ENCODE measurements at places on chromosomes 12 and 14. TPM values are rescaled to one million over a fixed set of nuclear protein-coding genes. Genes with fewer than 3 reads are reported as not detected.

The AQP6 gene
- not detected for total RNA-seq

The DIO2 gene
- total RNA-seq, result 0.26 TPM

- DNase-seq, result no peak
- H3K27me3 ChIP-seq, result no peaks in the 10 kb centered on the region
- H3K27ac ChIP-seq, result no peak overlapping the region
Observed at GRCh38 chr14:63605041-63605532, 36.6 kb downstream of the WDR89 start.

DNA sequence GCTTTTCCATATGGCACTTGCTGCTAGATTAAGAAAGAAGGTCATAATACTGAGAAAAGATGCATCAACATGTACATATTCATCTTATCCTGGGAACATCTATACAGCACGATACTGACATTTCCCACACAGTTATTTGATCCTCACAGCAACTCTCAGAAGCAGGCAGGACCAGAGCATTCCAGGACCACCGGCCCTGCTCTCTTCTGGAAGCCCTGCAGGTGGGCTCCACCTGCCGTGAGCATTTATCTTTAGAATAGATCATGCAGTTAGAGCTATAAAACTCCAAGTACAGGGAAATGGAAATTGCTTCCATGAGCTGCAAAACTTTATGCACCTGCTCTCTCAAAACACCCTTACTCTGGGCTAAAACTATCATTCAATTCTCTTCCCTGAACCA lies 5.5 kb upstream of the BDKRB1 start:
- no peak overlapping the region for H3K4me3 ChIP-seq
- no peak for DNase-seq
- no peak overlapping the region for H3K27ac ChIP-seq
- no peaks in the 10 kb centered on the region for H3K27me3 ChIP-seq

- H3K4me3 ChIP-seq, result no peak overlapping the region
- H3K27me3 ChIP-seq, result no peaks in the 10 kb centered on the region
- no peaks in the 10 kb centered on the region for H3K36me3 ChIP-seq
- no peak overlapping the region for H3K27ac ChIP-seq
- peak; percentile 18 for DNase-seq
- H3K4me1 ChIP-seq, result peaks cover 8% of the 10 kb centered on the region
Observed at GRCh38 chr14:82055515-82056115, 522.0 kb upstream of the SEL1L start.

- peak; percentile 47 for DNase-seq
- H3K4me3 ChIP-seq, result no peak overlapping the region
- H3K36me3 ChIP-seq, result no peaks in the 10 kb centered on the region
- H3K27me3 ChIP-seq, result no peaks in the 10 kb centered on the region
- peaks cover 22% of the 10 kb centered on the region for H3K4me1 ChIP-seq
Observed at GRCh38 chr12:107477947-107478610, 207.5 kb upstream of the PWP1 start.

GRCh38 chr12:125436686-125437085 lies 371.5 kb downstream of the AACS start:
- H3K4me3 ChIP-seq, result no peak overlapping the region
- H3K36me3 ChIP-seq, result no peaks in the 10 kb centered on the region
- no peak overlapping the region for H3K27ac ChIP-seq
- H3K4me1 ChIP-seq, result no peaks in the 10 kb centered on the region
- DNase-seq, result no peak

The TAS2R10 gene
- total RNA-seq, result 2.1 TPM

The ZFHX2 gene
- total RNA-seq, result 1.8 TPM

- no peak overlapping the region for H3K27ac ChIP-seq
- DNase-seq, result no peak
Observed at GRCh38 chr12:76480796-76481195, 78.8 kb downstream of the OSBPL8 start.

The BICD1 gene
- 49.3 TPM for total RNA-seq

The SMIM41 gene
- total RNA-seq, result not detected

- H3K4me1 ChIP-seq, result no peaks in the 10 kb centered on the region
- no peaks in the 10 kb centered on the region for H3K36me3 ChIP-seq
- H3K27me3 ChIP-seq, result peaks cover 11% of the 10 kb centered on the region
- H3K4me3 ChIP-seq, result no peak overlapping the region
- H3K27ac ChIP-seq, result no peak overlapping the region
Observed at GRCh38 chr14:94885481-94886155, 115.7 kb upstream of the GSC start.

The ASB2 gene
- not detected for total RNA-seq

GRCh38 chr12:1881301-1881700 lies 37.2 kb downstream of the CACNA2D4 start:
- no peak for DNase-seq
- H3K36me3 ChIP-seq, result no peaks in the 10 kb centered on the region

GRCh38 chr12:89472508-89472907 lies 52.1 kb downstream of the GALNT4 start:
- no peaks in the 10 kb centered on the region for H3K27me3 ChIP-seq
- H3K4me1 ChIP-seq, result peaks cover 14% of the 10 kb centered on the region
- H3K27ac ChIP-seq, result no peak overlapping the region
- no peak overlapping the region for H3K4me3 ChIP-seq
- no peak for DNase-seq
- no peaks in the 10 kb centered on the region for H3K36me3 ChIP-seq

The GARIN6 gene
- total RNA-seq, result not detected

The RASSF8 gene
- 70.1 TPM for total RNA-seq

The B4GALNT3 gene
- 0.76 TPM for total RNA-seq

The TAS2R30 gene
- total RNA-seq, result 2.1 TPM

The PLEKHG7 gene
- not detected for total RNA-seq

GRCh38 chr14:55005071-55005470 lies 21.8 kb downstream of the WDHD1 start:
- DNase-seq, result no peak
- H3K36me3 ChIP-seq, result peaks cover 29% of the 10 kb centered on the region
- no peaks in the 10 kb centered on the region for H3K27me3 ChIP-seq

Measured in MCF 10A (cell line).